NCI-H226 (cell line): ENCODE measurements at places on chromosomes 7 and 10.

DNA sequence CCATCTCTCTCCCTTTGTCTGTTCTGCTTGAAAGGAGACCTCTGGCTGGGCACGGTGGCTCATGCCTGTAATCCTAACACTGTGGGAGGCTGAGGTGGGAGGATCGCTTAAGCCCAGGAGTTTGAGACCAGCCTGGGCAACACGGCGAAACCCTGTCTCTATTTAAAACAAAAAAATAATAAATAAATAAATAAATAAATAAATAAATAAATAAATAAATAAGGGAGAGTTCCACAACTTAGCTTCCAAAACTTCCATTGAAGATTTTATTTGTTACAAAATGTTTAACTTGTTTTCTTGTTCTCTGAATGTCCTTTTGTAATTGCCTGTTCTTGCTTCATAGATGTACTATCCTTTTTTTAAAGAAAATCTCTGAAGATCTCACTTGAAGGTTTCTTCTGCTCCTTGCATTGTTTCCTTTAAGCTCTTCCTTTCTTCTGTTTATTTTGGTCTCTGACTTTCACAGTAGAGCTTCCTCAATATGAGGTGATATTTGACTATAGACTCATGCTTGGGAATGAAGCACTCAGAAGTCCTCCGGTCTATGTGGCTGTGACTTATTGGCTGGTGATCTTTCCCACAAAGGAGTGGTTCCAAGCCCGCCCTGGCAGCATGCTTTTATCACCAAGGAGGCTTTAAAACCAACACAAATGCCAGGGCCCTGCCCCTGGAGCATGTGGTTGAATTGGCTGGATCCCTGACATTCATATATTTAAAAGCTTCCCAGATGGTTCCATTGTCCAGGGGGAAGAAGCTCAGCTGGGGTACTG, 18.1 kb upstream of the NPTX2 start:
- no peak for DNase-seq

- peak; percentile 29 for DNase-seq
Observed at GRCh38 chr7:51316262-51316665, 345 bp downstream of the COBL start.

- no peak for DNase-seq
Observed at GRCh38 chr10:7657552-7657951, 9.2 kb downstream of the ITIH5 start.

- no peak for DNase-seq
Observed at GRCh38 chr7:157927313-157927925, 590.6 kb downstream of the DNAJB6 start.

GRCh38 chr10:74227697-74228424, 76.8 kb downstream of the ADK start:
- peak; percentile 28 for DNase-seq

DNA sequence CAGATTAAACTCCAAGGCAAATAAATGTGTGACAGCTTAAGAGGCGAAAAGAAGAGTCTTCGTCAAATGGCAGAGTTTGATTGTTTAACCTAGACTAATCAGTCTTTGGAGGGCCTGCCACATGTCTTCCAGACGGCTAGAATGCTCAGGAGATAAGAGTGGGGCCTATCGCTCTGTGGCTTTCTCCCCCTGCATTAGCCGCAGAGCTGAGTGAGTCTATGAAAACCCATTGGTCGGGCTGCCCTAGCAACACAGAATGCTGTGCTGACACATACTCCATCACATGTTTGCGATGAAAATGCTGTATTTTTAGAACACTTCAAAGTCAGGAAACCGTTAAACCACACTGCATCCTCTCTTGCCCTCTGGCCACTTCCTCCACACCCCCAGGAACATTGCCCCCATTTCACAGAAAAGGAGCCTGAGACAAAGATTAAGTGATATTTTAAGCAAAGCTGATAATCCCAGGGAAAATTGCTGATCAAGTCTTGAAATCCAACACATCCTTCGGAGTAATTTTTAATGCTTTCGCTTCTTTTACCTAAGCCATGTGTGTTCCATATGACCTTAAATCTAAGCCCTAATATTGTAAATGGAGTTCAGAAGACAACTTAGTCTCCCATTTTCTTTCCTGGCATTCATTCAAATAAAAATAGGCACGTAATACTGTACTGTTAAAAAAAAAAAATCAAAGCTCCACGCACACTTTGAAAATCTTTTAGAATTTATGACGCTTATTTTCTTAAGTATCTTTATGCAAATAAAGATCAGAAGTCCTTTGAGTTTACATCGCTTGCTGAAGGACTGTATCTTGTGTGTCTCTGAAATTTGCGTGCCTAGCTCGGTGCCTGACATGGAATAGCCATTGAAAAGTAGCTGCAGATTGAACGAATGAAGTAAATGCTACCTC, 161.2 kb downstream of the CELF2 start:
- peak; percentile 28 for DNase-seq

- DNase-seq = no peak
Observed at GRCh38 chr10:52466464-52466863, 152.4 kb downstream of the DKK1 start.
